ENCODE measurements at places on chromosomes 1 and 21.

GRCh38 chr1:50605186-50605875, 182.1 kb upstream of the DMRTA2 start:
- DNase-seq = peak; percentile 62

DNA sequence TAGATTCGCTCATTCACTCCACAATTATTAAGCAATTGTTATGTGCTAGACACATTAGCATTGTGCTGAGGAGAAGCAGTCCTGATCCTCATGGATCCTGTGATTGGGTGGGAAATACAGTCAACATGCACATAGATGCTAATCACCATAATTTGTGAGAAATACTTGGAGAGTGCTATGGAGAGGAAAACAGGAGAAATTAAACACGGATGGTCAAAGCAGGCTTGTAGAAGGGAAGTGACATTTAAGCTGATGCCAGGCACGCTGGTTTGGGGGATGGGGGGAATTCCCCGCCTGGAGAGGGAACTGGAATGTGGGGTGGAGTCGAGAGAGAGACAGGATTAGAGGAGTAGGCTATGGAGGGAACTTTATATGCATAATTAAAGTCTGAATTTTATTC, 52.2 kb upstream of the L1TD1 start:
- no peak for DNase-seq

GRCh38 chr21:45136927-45137611, 62.7 kb downstream of the ADARB1 start:
- DNase-seq = peak; percentile 78

- DNase-seq = no peak
These were observed 21.8 kb downstream of the GBP2 start for GRCh38 chr1:89104147-89104546.

DNA sequence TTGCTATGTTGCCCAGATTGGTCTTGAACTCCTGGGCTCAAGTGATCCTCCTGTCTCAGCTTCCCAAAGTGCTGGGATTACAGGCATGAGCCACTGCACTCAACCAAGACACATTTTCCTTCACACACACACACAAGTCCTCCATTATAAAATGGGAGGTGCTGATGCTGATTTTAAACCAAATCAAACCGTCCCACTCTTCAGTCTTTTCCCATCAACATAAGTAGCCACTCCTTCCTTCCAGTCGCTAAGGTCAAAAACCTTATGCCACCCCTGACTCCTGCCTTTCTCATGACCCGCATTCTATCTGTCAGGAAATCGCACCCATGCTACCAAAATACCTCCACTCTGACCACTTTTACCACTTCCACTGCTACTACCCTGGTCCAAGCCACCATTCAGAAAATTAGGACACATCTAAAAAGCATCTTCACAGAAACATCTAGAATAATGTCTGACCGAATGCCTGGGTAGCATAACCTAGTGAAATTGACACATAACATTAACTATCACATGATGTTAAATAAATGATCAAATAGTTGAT, 28.0 kb upstream of the IFNGR2 start:
- DNase-seq = no peak

DNA sequence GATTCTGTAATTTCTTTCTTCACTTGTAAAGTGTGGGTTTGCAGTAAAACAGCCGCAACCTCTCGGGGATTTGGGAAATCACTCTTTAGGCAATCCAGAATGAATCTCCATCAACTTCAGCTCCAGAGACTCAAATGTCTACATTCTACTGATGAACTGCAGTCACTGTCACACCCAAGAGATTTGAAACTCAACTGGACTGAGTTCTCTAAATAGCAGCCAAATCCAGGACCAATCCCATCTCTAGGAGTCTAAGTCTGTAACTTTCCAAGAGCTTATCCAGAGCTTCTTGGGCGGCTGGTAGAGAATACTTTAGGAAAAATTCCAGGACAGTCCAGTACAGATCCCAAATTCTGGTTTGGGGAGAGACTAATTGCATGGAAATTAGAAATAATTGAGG, 62.9 kb downstream of the ADAMTS1 start:
- DNase-seq = no peak

- DNase-seq = no peak
These were observed 33.5 kb downstream of the USP24 start for GRCh38 chr1:55181666-55182065.

- peak; percentile 86 for DNase-seq
These were observed 1.2 kb upstream of the ZNF124 start for GRCh38 chr1:247172996-247173395.

DNA sequence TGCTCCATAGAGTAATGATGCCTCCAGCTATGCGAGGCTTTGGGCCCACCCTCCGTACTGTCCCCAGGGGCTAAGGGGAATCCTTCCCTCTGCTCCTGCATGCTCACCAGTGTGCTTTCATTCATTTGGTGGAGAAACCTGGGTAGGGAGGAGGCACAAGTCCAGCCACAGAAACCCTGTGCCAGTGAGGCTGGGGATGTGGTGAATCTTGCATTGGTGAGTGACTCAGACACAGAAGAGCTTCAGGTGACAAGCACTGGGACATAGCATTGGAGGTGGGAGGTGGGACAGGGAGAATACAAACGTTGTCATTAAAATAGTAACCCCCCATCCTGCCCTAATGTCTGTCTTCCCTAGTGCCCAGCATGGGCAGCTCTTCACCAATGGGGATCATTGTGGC, 5.2 kb downstream of the FCGR2A start:
- DNase-seq = no peak

GRCh38 chr1:19009126-19009881, 52.8 kb upstream of the IFFO2 start:
- no peak for DNase-seq

GRCh38 chr1:168719306-168720111, 9.5 kb downstream of the DPT start:
- no peak for DNase-seq

Data from common myeloid progenitor, CD34-positive (primary cell).